SIG-M5 (cell line): ENCODE measurements at places on chromosomes 3 and 15.

- peak; percentile 99 for DNase-seq
These were observed at the start of the genes PARP3 and RRP9 for GRCh38 chr3:51941798-51942602. Gene PARP3, plus strand, starts transcription at chr3:51942363. Its CDS starts 993 bp downstream, at chr3:51943356. Gene RRP9, minus strand, starts transcription at chr3:51941904. Its CDS starts 37 bp downstream, at chr3:51941867.

- DNase-seq = no peak
These were observed 151.6 kb upstream of the CTDSPL start for GRCh38 chr3:37709946-37710640.

- no peak for DNase-seq
These were observed 317.4 kb upstream of the LRRFIP2 start for GRCh38 chr3:37491776-37492175.

DNA sequence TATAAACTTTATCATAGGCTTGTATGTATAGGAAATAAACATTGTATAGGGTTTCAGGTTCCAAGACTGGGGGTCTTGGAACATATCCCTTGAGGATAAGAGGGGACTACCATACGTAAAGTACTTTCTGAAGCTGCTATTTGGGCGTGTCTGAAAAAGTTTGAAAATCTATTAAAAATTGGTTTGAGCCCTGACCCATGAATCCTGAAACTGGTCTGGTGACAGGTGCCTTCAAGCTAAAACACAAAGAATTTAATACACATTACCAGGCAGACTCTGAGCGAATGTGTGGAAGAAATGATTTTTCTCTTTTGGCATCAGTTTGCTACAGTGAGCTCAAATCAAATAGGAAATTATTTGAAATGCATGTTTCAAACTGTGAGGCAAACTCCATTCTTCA lies 16.3 kb downstream of the TF start:
- no peak for DNase-seq

DNA sequence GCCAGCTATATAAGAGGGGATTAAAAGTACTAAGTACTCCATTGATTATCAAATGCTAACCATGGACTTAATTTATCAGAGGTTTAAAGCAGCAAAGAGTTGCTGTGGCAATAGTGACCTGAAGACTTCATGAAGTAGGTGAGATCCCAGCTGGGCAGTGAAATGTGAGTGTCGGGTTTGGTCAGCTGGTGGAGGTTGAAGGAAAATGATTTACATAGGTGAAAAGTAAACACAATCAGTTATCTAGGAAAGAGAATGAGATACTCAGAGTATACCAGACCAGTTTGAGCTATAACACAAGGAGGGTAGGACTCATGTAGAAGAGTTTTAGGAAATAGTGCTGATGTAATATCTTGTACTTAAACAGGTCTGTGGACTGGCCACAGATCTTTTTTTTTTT lies 16.5 kb upstream of the FBXO22 start:
- DNase-seq = no peak

- no peak for DNase-seq
These were observed 12.6 kb downstream of the RAB11A start for GRCh38 chr15:65881766-65882434.

DNA sequence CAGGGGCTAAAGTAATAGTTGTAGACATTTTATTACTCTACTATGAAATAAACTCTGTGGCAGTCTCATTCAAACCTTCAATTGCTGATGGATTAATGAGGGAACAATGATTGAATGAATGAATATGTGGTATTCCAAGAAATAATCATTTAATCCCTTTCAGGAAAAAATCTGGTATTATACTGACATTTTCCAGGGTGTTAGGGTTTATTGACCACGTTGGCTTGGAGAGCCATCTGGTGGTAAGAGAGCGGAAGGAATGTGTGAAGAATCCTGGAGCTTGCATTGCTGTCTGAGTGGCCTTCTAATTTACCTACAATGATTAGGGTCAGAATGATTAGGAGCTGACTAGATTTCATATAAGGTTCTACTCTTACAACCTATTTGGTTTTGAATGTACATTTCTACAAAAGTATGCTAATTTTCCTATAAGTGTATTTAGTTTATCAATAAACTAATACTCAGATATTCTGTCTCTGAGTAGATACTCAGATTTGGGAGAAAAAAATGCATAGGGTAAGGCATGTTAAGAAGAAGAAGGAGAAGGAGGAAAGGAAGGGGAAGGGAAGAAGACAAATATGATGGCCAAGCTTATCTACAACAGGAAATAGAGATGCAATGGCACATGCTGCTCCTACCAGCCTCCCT lies 249.9 kb downstream of the ROBO1 start:
- no peak for DNase-seq

DNA sequence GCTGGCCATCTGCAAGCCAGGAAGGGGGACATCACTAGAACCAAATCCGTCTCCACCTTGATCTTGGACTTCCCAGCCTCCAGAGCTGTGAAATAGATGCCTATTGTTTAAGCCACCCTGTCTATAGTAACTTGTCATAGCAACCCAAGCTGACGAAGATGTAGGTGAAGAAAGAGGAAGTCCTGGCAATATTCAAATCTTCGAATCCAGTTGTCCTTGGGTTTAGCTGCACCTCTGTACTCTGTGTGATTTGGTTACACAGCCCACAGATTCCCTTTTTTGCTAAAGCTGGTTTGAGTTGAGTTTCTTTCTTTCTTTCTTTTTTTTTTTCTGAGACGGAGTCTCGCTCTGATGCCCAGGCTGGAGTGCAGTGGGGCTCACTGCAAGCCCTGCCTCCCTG lies 68.0 kb upstream of the XCR1 start:
- DNase-seq = peak; percentile 93

DNA sequence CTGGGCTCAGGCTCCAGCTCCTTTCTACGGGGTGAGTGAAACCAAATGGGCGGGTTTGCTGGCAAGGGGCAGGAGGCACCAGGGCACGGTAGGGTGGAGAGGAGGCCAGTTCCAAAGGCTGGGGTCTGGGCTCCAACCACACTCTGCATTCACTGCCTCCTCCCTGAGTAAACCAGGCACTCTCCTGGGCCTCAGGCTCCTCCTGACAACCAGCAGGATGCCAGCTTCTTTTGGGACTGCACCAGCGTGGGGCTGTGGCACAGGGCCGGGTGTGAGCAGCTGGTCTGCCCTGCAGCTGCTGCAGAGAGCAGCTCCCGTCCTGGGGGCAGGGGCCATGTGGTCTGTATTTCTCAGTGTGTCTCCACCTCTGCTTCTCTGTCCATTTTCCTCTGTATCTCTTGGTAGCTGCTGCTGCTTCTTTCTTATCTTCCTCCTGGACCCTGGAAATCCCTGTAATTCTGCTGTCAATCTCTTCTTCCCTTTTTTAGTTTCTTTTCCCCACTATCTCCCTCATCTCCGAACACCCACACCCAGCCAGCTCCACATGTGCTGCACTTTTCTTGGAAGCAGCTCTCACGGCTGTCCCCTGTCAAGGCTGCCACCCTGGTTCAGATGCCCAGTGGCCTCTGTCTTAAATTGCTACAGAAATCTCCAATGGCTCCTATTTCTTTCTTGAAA lies 54.9 kb upstream of the TBC1D21 start:
- DNase-seq = no peak

DNA sequence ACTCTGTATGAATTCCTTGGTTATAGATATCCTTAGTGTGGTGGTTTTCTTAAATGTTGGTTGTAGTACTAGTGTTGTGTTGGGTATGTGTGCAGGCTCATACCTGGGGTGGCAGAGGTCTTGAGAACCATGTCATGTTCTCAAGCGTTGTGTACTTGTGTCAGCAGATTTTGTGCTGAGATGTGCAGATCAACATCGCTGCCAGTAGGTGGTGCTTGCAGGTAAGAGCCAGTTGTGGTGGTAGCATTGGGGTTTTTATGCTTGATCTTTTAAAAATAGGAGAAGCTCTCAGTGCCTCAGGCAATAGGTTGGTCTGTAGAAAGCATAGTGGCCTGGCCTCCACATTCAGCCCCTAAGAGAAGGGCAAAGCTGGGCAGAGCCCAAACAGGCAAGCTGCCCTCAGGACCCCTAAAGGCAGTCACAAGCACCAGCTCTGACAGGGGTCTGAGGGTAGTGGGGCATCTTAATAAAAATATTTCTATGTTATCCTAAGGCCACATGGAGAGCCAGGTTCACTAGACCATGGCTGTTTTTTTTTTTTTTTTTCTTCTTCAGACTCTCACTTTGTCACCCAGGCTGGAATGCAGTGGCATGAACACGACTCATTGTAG lies 164.0 kb downstream of the IL20RB start:
- DNase-seq = no peak

DNA sequence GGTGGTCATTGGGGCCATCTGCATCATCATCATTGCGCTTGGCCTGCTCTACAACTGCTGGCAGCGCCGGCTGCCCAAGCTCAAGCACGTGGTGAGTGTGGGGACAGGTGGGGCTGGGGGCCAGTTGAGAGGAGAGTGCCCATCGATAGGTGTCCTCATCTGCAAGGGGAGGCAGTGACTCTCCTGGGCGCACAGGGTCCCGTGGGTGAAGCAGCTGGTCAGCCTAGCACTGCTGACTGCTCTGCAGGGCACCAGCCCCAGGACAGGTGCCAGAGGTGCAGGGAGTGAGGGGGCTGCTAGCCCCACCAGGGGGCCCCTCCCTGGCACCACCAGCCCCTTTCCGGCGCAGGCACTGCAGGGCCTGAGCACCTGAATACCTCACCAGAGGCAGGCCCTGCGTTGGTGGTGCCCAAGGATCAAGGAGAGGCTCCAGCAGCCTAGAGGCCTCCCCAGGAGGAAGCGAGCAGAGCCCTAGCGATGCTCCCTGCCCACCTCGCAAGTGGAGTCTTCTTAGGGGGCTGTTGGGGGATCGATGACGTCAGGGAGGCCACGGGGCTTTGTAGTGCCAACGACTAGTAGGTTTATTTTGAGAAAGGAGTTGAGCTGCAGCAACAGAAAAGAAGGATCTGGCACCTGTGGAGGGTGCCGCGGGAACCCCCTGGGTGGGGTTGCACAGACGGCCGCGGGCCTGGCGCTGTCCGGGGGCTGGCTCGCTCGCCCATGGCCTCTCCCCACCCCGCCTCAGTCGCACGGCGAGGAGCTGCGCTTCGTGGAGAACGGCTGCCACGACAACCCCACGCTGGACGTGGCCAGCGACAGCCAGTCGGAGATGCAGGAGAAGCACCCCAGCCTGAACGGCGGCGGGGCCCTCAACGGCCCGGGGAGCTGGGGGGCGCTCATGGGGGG lies 976 bp upstream of the ABTB1 start:
- DNase-seq = no peak

GRCh38 chr15:69034352-69034751 lies 19.9 kb downstream of the NOX5 start:
- no peak for DNase-seq

DNA sequence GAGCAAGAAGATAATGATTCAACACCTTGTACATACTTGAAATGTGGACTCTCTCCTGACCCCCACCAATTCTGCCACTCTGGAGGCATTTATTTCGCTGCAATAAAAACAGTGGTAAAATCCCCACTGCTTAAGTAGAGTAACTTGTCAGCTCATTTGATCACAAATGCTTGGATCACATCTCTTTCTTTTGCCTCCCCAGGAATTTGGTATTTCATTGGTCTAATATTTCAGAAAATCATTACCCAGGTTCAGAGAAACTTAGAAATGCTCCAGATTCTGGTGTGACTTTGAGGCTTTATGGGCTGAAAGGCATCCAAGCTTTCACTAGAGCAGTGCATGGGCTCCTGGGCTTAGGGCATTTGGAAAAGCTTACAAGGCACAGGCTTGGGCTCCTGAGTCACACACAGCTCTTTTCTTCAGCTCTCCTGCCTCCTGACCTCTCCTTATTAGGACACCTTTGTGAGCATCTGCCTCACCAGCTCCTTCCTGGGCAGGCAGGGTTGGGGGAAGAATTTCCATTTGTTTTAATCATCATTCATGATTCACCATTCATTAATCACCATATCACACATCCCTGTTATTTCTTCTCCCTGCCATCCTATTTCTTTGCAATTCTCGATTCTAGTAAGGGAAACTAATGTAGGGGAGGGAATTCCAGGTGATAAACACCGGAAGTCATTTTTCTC lies 22.5 kb downstream of the CDCP1 start:
- no peak for DNase-seq

DNA sequence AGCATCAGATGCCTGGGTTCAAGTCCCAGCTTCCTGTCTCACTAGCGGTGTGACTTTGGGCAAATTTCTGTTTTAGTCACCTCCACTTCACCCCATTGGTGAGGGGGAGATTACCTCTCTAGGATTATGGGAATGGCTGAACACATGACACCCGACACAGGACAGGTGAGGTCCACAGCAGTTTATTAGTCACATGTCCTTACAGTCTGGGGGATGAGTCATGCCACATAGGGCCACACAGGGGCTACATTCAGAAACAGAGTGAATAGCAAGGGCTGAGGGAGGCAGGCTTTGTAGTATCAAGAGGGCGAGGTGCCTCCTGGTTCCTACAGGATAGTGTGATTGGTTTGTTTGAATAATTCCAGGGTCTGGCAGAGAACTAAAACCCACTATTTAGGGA lies 15.2 kb upstream of the ITGA11 start:
- no peak for DNase-seq

- DNase-seq = no peak
These were observed 573.0 kb downstream of the RBMS3 start for GRCh38 chr3:29853841-29854397.

DNA sequence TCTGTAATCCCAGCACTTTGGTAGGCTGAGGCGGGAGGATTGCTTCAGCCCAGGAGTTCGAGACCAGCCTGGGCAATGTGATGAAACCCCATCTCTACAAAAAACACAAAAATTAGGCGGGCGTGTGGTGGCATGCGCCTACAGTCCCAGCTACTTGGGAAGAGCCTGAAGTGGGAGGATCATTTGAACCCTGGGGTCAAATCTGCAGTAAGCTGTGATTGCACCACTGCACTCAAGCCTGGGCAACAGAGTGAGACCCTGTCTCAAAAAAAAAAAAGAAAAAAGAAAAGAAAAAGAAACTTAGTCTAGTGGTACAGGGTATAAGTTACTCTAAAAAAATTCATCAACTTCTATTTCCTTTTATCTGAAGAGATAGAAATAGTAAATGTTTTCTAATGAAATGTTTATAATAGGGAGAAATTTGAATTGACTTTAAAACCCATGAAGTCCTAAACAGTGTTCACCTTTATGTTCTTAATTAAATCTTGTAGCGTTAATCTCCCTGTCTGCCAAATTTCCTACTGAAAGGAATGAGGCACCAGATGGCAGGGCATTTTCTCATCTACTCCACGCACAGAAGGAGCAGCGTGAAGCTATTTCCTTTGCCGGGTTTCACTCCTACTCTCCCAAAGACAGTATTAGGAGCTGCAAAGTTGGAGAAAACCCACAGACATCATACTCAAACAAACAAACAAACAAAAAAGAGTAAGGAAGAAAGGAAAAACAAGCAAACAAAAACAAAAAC lies 1.9 kb downstream of the PCLAF start:
- DNase-seq = no peak

GRCh38 chr15:101580431-101580830 lies 71.8 kb downstream of the TM2D3 start:
- DNase-seq = no peak

GRCh38 chr3:183518491-183519251 lies 36.8 kb downstream of the KLHL6 start:
- no peak for DNase-seq
